CD4-positive, alpha-beta T cell treated with Interleukin-12 subunit alpha and Interleukin-12 subunit beta, for 1 hour (primary cell): ENCODE measurements at places on chromosomes 5 and 9.
A peak's percentile ranks its signal among the peaks of the same experiment; 100 is the strongest.

GRCh38 chr9:117368684-117369230 lies 46.1 kb downstream of the ASTN2 start:
- no peak for DNase-seq

GRCh38 chr5:137693307-137693950 lies 42.5 kb downstream of the KLHL3 start:
- no peak for DNase-seq

GRCh38 chr5:76445063-76445462 lies 42.0 kb downstream of the IQGAP2 start:
- DNase-seq: no peak

GRCh38 chr5:67104859-67105258 lies 91.7 kb downstream of the CD180 start:
- no peak for DNase-seq

DNA sequence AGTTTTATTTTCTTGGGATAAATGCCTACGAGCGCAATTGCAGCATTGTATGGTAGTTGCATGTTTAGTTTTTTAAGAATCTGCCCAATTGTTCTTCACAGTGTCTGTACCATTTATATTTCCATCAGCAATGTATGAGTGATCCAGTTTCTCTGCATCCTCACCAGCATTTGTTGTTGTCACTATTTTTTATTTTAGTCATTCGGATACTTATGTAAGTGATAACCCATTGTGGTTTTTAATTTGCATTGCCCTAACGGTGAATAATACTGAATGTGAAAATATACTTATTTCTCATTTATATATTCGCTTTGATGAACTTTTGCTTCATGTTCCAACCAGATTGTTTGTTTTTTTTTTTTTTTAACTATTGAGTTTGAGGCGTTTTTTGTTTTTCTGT lies 33.7 kb upstream of the PWWP2A start:
- DNase-seq: no peak

DNA sequence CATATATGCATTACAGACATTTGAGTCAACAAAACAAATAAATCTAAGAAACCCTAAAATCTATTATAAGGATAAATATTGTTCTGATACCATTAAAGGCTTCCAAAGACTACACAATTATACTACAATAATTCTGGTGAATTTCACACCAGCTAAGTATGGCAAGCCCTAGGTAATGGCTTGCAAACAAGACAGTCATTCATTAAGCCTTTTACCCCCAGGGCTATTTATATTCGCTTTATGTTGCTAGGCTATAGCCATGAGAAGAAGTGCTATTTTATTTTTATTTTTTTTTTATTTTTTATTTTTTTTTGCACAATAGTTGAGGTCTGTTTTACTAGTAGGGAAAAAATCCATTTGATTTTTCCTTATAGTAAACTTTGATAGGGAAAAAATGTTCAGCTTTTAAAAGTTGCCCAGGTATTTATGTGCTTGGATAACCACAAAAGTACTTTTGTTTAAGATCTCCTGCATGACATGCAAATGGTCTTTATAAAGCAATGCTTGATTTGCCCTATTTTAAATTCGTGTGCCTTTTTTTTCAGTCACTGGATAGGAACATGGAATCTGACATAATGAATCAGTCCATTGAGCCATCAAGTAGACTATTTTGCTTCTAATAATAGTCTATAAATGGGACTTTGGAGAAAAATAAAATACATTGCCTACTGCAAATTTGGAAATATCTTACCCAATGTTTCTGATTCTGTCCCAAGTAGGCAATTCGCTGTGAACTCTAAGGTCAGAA lies 946.3 kb upstream of the COX7C start:
- no peak for DNase-seq

DNA sequence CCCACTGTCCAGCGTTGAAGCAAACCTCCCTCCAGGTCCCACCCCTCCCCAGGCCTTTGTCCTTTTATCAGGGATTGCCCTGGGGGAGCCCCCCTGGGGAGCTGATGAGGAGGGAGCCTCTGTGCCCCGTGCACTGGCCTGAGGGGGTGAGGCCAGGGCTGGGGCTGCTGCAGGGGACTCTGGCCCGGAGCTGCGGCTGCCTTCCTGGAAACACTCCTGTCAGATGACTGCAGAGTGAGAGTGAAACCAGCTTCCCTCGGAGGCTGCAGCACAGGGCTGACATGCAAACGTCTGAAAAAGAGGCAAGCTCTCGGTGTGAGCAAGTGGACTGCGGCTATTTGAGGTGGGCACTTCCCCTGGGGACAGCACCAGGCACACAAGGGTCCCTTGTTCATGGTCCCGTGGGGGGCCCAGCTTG lies 4.6 kb upstream of the TRAF2 start:
- DNase-seq: peak; percentile 33

- no peak for DNase-seq
Measured at GRCh38 chr9:119252671-119253299, 116.5 kb downstream of the BRINP1 start.

- no peak for DNase-seq
Measured at GRCh38 chr9:17422994-17423680, 155.7 kb upstream of the SH3GL2 start.

GRCh38 chr5:166358127-166358830 lies 1933.2 kb upstream of the WWC1 start:
- DNase-seq: no peak

- no peak for DNase-seq
Measured at GRCh38 chr9:94823710-94824109, 97.2 kb downstream of the AOPEP start.

- DNase-seq: no peak
Measured at GRCh38 chr9:88498880-88499279, 36.1 kb upstream of the NXNL2 start.

DNA sequence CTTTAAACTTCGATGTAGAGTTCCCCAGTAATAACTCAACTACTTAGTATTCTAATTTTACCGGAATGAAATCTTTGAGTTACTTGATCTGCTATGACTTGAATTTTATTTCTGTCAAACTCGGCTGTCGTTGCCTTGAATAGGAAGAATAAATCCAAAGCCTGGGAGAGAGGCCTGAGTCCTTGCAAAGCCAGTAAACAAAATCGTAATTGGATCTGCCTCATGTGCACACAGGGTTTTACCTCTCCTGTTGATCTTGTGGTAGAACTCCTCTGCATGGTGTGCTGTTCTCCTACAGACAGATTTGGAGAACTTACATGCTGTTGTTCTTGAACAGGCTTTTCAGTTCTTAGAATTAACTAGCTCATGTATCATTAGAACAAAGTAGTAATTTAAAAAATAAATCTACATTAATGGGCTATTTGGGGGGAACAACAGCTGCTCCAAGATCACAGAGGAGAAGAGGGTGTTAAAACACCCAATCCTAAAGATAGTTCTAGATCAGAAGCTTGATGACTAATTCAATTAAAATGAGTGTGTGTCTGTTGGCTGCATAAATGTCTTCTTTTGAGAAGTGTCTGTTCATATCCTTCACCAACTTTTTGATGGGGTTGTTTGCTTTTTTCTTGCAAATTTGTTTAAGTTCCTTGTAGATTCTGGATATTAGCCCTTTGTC lies 28.9 kb downstream of the HSPB3 start:
- DNase-seq: no peak

DNA sequence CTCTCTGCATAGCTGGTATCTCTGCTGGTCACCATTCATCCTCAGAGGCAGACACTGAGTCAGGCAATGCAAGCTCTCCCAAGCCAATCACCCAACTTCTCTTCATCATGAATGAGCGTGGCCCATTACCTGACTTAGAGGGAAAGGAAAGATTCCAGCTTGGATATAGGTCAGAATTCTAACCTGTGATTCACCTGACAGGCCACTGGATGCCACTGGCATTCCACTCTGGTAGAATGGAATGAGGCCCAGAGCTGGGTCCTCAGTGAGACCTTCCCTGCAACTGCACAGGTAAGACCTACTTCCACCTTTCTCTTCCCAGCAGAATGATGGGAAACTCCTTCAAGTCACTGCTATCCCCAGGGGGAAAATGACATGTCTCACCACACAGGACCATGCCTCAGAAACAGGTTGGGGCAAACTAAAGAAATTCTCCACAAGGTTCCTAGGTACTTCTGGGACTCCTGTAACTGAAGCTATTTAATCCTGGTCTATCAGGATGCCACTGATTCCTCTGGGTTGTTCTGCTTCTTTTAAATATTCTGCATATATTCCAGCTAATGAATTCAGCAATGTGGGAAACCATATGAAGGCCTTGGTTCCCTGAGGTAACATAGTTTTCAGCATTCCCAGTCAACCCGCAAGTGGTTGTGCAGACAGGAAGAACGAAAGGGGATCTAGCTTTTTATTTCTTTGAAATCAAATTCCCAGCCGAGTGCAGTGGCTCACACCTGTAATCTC lies 62.0 kb downstream of the SUSD1 start:
- peak; percentile 34 for DNase-seq

DNA sequence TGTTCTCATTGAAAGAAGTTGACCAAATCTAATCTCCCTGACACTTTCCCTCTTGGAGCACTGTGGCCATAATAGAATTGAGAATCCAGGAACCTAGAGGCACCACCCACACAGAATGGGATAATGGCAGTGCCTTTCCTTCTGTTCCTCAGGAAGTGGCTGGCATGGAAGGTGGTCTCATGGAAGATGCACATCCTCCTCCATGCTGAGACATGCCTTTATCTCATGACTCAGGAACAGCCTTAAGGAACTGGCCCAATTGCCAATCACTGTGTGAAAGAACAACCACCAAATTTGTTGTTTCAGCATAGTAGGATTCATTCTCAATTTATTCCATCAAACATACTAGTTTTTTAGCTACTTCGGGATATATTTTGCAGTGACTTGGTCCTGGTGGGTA lies 137.5 kb upstream of the RASGRF2 start:
- no peak for DNase-seq

- no peak for DNase-seq
Measured at GRCh38 chr5:149001162-149001561, 61.7 kb downstream of the SH3TC2 start.

GRCh38 chr5:14787801-14788579 lies 83.6 kb downstream of the ANKH start:
- no peak for DNase-seq

DNA sequence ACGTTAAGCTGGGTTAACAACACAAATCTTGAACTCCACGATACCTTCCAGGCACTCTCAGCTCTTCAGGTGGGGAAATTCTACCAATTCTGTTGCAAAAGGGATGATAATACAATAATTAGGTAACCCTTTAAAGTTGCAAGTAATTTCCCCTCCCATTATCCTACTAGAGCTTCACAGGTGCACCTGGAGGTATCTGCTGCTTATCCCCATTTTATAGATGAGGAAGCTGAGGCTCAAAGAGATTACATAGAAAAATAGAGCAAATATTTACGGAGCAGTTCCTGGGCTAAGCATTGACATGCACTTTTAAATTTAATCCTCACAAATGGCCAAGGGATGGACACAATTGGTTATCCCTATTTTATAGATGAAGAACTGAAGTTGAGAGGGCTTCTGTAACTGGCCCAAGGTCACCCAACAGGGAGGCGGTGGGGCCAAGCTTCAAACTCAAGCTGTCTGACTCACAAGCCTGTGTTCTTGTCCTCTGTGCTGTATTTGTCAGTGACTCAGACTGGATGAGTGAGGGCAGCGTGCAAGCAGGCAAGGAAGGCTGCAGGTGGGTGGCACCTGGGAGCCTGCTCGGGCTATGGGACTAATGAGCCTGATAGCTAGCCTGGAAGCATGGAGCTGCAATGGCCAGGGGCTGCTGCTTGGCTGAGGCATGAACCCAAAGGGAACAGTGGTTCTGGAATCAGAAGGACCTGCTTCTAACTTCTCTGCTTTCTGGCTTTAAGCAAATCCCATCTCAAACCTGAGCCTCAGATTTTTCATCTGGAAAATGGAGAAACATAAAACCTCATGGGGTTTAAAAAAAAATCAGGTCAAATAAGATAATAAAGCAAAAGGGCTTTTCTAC lies 105.5 kb downstream of the PDE6A start:
- DNase-seq: no peak

DNA sequence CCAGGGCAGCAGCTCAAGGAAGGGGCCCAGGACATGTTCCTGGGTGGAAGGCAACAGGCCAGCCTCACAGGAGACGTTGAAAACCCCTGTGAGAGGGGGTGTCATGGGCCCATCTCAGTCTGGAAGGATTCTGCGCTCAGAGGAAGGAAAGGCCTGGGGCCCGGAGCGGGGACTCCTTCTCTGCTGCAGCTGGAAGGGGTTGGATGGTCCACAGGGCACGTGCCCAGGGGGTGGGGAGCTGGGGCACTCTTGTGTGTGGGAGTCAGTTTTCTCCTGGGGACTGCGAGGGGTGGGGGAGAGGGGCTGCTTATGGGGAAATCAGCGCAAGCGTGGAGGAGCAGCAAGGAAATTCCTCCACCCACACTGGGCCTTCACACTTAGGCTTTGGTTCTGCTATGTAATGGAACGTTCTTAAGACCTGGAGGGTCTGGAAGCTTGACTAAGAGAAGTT lies 2.9 kb upstream of the LPCAT1 start:
- DNase-seq: no peak

- DNase-seq: no peak
Measured at GRCh38 chr5:65815161-65815560, 93.2 kb downstream of the NLN start.

GRCh38 chr9:121707477-121708424 lies 56.3 kb downstream of the DAB2IP start:
- no peak for DNase-seq

- no peak for DNase-seq
Measured at GRCh38 chr9:23290973-23291372, 535.1 kb downstream of the ELAVL2 start.

DNA sequence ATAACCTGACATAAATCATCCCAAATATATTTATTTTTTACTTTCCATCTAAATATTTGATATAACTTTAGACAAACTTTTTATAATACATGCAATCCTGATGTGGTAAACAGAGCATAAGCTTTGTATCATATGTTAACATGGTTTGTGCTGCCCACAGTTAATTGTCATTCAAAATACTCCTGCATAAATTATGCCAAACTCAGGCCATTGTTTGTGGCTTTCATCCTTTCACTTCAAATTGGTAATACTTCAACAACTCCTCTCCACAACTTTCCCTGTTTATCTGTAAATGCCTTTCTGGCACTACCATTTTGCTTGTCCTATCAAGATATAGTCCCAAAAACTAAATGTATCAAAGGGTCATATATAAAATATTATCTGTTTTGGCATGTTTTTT lies 586.7 kb downstream of the HINT1 start:
- DNase-seq: no peak

- DNase-seq: no peak
Measured at GRCh38 chr9:35680331-35681105, 6.8 kb downstream of the CA9 start.

- no peak for DNase-seq
Measured at GRCh38 chr5:41279040-41279439, 65.7 kb upstream of the C6 start.

- no peak for DNase-seq
Measured at GRCh38 chr9:9912459-9912858, 700.3 kb downstream of the PTPRD start.

DNA sequence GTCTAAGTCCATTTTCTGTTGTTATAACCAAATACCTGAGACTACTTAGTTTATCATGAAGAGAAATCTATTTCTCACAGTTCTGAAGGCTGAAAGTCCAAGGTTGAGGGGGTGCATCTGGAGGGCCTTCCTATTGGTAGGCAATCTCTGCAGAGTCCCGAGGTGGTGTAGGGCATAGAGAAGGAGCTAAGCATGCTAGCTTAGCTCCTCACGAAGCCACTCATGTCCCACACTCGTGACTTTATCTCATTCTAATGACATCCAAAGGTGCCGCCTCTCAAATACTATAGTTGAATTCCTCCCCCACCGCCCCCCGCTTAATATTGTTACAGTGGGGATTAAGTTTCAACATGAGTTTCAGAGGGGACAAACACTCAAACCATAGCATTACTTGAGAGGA lies 36.0 kb upstream of the ZBED3 start:
- DNase-seq: no peak

GRCh38 chr9:12817702-12818101 lies 42.9 kb downstream of the LURAP1L start:
- DNase-seq: no peak

- DNase-seq: no peak
Measured at GRCh38 chr5:68033961-68034571, 181.5 kb upstream of the PIK3R1 start.
